HL-60 (cell line): ENCODE measurements at places on chromosomes 6 and 20.

- no peak for DNase-seq
Observed at GRCh38 chr6:53912661-53913060, 117.9 kb downstream of the LRRC1 start.

GRCh38 chr20:38748861-38749149 is 545 bp downstream of the ACTR5 start:
- DNase-seq, result no peak

- no peak for DNase-seq
Observed at GRCh38 chr20:21388566-21388965, 8.8 kb downstream of the NKX2-4 start.

DNA sequence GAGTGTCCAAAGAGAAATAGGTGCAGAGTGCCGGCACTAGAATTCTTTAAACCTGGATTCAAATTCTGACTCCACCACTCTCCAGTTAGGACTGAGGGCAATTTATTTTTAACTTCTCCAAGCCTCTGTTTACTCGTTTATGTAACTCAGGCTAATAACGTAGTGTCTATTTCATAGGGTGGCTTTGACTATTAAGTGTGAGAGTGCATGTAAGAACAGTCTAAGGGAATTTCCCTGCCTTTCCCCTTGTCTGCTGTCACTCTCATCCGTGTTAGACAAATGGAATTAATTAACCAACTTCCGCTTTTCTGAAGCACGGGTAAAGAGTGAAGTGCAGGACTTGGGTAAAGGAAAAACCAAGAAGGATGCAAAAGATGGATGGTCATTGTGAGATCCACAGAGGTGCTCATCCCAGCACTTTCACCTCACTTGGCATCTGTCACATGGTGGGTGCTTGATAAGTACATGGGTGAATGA is 4.1 kb upstream of the ZKSCAN8 start:
- DNase-seq, result peak; percentile 45

DNA sequence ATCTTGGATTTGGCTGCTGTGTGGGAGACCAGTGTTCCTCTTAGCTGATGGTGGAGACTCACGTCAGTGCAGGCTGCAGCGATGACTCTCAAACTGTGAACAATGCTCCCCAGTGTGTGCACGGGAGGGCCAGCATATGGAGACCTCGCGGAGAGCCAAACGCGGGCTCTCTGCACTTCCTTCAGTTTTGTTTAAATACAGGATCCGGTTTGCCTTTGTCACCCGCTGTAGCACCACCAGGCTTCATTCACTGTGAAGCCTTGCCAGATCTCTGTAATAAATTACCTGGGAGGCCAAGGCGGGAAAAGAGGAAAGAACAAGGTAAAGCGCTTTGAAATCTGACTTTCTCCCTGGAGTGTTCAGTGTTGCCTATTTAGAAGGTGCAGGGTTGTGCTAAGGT is 30.7 kb upstream of the TMEM14A start:
- DNase-seq, result no peak

DNA sequence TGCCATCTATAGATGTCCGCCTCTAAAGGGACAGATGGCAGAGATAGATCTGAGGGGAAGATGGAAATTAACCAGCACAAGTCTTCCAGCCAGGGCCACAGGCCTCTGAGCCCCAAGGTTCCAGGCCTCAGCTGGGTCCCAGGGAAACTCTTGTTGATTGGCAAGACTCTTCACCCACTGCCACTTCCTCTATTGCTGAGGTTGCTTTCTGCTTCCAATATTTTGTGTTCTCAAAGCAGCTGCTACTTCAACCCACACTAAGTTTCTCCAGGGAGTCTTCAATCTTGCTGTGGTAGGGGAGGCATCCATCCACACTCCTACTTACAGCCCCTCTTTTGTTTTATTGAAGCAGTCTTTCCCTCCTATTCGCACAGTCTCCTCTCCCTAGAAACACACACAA is 36.4 kb upstream of the SASH1 start:
- DNase-seq, result no peak

DNA sequence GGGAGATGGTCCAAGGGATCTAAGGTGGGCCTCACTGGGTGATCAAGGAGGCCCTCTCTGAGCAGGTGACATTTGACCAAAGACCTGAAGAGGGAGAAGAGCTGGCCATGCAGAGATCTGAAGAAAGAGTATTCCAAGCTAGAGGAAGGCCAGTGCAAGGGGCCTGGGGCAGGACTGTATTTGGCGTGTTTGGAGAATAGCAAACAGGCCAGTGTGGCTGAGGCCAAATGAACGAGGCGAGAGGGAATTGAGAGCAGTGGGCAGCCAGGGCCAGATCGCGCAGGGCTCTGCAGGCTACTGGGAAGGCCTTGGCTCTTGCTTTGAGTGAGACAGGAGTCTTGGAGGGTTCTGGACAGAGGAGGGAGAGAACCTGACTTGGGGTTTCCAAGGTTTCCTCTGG is 9.3 kb downstream of the NOL4L start:
- DNase-seq, result no peak

DNA sequence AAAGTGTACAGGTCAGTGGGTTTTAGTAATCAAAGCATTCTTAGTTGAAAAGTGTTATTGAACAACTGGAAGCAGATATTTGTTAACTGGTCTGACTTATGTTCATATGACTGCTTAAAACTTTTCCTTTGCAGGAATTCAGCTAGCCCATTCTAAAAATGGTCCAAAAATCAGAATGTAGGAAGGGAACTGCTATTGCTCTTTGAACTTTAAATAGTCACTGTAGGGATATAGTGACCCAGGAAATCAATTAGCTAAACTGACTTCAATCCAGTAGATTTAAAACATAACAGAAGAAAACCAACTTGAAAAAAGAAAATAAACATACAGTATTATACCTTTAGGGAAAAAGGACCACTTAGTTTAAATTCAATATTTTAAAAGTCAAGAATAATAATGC is 25.5 kb downstream of the AKAP12 start:
- DNase-seq, result no peak
